ENCODE measurements at places on chromosomes 11 and 22.
A peak's percentile ranks its signal among the peaks of the same experiment; 100 is the strongest.

DNA sequence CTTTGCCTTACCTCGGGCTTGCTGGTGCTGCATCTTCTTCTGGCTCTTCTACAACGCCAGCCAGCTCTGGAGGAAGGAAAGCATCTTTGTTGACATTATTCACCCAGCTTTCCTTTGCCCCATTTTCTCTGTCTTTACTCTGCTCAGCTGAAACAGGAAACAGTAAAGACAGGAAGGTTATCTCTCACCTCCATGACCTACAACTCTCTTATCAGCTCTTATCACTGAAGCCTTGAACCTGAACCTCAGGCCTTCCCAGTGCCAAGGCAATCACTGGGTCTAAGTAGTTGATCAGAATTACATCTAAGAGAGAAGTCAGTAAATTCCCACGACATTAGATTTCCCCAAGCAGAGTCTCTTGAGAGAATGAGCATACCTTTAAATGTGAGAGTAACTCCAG lies 59.6 kb upstream of the CCDC89 start:
- no peak for DNase-seq

GRCh38 chr11:121389651-121390050 lies 62.5 kb upstream of the SORL1 start:
- no peak for DNase-seq

DNA sequence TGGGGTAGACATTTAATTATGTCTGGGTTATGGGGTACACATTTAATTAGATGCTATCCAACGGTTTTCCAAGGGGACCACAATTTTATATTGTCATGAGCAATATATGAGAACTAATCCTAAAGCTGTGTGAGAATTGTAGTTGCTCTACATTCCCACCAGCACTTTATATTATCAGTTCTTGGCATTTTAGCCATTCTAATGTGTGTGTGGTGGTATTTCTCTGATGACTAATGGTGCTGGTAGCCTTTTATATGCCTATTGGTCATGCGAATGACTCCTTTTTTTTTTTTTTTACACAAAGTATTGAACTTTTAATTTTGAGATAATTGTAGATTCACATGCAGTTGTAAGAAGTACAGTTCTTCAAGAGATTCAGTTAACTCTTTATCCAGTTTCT lies 26.2 kb downstream of the TMEM135 start:
- no peak for DNase-seq

DNA sequence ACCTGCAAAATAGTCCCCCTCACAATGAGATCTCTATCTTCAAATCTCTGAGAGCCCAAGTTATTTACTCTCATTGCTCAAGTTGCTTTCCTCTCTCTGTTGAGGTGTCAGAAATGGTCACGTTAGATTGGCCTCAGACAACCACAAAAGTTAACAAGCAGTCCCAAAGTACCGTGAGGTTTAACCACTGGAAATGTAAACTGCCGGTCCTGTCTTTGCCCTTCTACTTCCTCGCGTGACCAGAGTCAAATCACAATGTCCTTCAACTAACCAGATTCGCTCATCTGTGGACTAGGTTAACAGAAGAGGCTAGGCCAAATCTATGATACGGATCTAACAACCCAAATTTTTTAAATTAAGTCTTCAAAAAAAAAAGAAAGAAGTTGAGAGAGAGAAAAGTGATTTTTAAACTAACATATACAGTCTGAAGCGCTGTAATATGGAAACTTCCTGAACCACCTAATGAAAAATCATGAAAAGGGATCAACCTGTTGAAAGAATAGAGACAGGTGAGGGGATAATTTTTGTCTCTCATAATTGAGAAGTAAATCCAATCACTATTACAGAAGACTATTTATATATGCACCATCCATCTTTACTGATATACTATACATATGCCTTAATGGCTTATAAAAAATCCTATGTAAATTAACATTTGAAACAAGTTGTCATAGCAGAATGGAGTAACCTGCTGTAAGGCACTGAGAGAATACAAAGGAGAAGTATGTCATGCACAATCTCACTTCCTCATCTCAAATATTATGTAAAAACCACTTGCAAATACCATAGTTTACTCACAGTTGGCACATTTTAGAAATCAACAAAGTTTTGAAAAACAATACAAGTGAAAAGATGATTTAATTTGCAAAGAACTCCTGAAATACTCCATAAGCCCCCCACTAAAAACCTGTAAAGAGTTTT lies 3.3 kb upstream of the JAML start:
- DNase-seq, result no peak

- DNase-seq, result no peak
Observed at GRCh38 chr22:38755155-38755910, 465 bp downstream of the SUN2 start.

DNA sequence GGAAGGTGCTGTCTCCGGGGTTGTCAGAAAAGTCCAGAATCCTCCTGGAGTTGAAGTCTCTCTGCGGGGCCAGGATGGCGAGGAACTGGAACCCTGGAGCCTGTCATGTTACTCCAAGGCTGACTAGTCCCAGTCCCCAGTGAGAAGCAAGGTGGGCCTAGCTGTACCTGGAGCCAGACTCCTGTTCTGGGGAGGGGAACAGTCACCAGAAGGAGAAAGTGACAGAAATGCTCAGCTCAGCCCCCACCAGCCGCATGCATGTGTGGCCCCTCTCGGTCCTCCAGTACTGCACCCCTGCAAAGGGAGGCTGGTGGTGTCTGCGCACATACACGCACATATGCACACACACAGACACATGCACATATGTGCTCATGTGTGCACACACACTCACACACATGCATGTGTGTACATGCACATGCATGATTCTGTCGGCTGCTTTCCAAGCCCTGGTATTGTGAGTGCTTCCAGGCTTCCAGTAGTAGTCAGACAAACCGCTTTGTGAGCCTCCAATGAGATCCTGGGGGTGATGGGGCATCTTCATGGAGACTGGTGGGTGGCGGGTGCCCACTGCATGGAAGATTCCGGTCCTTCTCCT lies 54.3 kb downstream of the RTL6 start:
- DNase-seq, result no peak

- no peak for DNase-seq
Observed at GRCh38 chr11:55895216-55895615, 12.1 kb downstream of the TRIM51 start.

DNA sequence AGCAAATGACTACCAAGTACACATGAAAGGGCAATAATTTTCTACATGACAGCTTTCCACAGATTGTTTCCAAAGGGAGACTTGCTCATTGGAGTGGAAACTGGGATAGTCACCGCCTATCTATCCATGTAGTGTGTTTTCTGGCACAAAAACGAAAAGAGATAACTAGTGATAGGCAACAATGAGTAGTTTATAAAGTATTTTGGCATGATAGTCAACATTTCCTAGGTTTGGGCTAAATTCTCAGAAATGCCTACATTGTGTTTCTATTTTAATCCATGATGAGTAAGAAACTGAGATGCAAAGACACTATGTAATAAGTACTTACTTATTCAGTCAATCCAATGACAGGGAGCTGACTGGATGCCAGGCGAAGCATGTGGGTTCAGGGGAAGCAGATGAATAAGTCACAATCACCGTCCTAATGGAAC lies 1129.1 kb downstream of the DLG2 start:
- DNase-seq, result no peak

DNA sequence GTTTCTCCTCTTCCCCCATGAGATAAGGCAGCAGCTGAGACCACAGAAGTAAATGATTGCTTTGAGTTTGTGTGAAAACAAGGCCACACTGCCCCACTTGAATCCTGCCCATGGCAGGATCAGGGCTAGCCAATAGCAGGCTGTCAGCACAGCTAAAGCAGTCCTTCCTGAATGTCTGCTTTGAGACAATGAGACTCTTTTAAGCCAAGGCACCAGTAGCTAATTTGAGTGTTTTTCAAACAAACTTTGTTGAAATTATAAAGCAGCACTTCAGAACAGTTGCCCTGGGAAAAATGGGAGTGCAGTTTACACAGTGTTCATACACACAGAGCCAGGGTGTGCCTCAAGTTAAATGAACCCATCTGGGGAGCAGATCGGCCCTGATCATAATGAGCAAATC lies 103.5 kb upstream of the OR5AK2 start:
- DNase-seq, result no peak

GRCh38 chr11:93530468-93530826 lies 12.7 kb downstream of the SMCO4 start:
- no peak for DNase-seq

DNA sequence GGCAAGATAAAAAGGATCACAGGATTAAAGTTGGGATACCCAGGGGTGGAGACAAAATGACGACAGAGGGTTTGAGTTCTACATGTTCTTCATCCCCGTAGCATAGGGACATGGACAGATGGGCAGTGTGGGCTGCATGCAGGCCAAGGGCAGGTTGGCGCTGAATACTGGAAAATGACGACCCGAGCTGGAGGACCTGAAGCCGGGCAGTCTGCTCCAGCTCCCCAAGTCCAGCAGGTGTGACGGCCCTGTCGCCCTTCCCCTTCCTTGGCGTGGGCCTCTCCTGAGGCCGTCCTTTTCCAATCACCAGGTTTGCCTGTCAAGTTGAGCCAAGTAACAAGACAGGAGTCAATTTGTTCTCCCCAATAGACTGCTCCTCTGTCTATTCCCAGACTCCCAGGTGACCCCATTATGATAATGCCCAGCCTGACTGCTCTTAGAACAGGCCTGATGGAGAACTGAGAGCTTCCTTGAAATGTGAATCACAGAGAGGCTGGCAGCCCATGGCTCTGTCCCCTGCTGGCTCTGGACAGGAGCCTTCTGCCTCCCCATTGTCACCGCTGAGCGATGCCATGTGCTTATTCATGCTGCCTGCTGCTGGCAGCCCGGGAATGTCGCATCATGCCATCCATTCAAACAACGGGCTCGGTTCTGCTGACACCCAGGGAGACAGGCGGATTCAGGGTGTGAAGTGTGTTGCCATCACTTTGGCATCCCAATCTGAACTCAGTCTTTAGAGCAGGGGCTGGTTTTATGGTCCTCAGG lies 392.1 kb downstream of the NTM start:
- no peak for DNase-seq

- peak; percentile 63 for DNase-seq
Observed at GRCh38 chr11:67438158-67438902, 848 bp upstream of the PTPRCAP start.

- no peak for DNase-seq
Observed at GRCh38 chr22:41713004-41713403, 13.7 kb downstream of the MEI1 start.

GRCh38 chr11:63767565-63768236 lies 874 bp downstream of the ZFTA start:
- DNase-seq, result no peak

GRCh38 chr22:37225481-37225880 lies 13.2 kb upstream of the SSTR3 start:
- DNase-seq, result no peak

- DNase-seq, result no peak
Observed at GRCh38 chr11:35151683-35152280, 12.8 kb downstream of the CD44 start.

- DNase-seq, result no peak
Observed at GRCh38 chr11:35862666-35863065, 81.2 kb upstream of the LDLRAD3 start.

DNA sequence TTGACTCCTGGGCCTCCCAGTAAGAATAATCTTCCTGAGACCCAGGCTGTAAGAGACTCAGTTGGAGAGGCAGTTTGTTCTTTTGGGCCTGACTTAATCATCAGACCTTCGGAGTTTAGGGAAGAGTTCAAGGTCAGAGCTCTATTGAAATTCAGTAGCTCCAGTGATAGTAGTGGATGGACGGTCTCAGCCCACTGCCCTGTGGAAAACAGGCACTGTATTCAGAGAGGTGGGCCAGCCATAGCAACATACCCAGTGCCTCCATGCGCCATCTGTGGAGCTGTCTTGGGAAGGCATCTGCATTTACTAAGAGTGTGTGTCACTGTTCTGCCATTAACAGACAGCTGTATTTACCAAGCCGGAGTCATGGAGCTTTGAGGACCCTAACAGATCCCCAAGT lies 2.9 kb downstream of the SMARCB1 start:
- no peak for DNase-seq

GRCh38 chr11:108943853-108944252 lies 279.0 kb downstream of the DDX10 start:
- no peak for DNase-seq

DNA sequence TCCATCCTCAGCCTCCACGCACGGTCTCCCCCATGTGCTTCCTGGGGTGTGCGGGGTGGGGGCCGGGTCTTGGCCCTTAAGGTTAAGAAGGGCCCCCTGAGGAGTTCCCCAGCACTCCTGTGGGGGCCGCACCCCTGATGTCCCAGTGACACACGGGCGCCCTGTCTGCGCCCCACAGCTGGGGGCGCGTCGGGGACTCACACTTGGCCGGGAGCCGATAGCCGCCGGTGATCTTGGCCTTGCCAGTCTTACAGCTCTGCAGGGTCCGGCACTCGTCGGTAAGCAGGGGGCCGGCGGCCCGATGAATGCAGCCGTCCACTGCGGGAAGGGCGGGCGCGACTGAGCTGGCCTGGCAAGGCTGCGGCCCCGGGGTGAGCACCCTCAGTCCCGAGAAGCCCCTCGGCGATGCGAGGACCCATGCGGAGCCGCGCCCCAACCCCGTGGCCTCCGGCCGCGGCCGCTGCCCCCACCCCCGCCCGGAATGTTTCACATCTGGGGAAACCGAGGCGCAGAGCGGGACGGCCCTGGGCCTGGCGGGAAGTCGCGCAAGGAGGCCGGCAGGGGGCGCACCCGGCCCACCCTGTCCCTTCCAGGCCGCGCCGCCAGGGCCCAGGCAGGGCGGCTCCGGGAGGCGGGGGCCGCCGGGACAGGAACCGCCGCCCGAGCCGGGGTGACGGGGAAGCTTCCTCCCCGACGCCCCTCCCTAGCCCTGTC lies 13.9 kb downstream of the OTUB1 start:
- DNase-seq, result peak; percentile 61

DNA sequence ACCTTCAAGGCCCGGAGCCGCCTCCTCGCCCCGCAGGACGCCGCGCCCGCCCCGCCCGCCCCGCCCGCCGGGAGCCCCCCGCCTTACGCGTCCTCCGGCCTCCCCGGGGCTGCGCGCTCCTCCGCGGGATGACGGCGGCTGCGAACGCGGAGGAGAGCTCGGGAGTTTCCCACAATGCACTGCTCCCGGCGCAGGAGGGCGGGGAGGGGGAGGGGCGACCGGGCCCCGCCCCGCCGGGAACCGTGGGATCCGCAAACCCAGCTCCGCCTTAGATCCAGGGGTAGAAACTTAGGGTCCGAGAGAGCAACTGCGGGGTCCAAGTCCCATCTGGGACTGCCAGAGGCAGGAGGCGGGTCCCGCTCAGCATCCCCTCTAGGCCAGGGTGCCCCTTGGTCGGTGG lies at the start of gene CEND1:
Gene CEND1, minus strand, starts transcription at position 148 of the 400 bp plus-strand sequence. CDS start 1,514 bp downstream, outside the sequence.
- DNase-seq, result no peak

GRCh38 chr11:64358907-64359711 lies at the start of gene RPS6KA4:
RPS6KA4 (plus strand) TSS chr11:64359162; CDS start chr11:64359236, 74 bp downstream.
- no peak for DNase-seq

- no peak for DNase-seq
Observed at GRCh38 chr11:27677108-27677507, 23.1 kb downstream of the BDNF start.

DNA sequence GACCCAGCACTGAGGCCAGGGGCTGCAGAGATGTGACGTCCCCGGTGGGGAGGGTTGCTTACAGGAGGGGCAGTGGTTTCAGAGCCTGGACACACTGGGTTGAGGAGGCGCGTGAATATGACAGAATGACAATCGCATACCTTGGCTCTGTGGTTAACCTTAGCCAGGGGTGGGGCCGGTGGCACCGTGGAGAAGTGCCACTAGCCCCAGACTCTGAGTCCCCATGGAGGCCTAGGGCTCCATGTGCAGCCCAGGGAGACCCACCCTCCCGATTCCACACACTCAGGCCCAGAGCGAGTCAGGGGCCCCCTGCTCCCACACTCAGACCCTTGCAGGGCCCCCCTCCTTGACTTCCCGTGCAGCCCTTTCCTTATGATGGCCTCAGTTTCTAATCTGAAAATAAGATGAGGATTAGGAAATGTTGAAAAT lies 3.6 kb upstream of the ACR start:
- DNase-seq, result no peak

GRCh38 chr11:87974797-87975196 lies 200.4 kb downstream of the RAB38 start:
- DNase-seq, result no peak

All from stimulated activated CD4-positive, alpha-beta T cell treated with anti-CD3 and anti-CD28 coated beads, Interleukin-2, amount 100 ng/mL, for 4 hours (primary cell).